ENCODE measurements at places on chromosomes 1 and 21. TPM values are rescaled to one million over a fixed set of nuclear protein-coding genes. Genes with fewer than 3 reads are reported as not detected.

DNA sequence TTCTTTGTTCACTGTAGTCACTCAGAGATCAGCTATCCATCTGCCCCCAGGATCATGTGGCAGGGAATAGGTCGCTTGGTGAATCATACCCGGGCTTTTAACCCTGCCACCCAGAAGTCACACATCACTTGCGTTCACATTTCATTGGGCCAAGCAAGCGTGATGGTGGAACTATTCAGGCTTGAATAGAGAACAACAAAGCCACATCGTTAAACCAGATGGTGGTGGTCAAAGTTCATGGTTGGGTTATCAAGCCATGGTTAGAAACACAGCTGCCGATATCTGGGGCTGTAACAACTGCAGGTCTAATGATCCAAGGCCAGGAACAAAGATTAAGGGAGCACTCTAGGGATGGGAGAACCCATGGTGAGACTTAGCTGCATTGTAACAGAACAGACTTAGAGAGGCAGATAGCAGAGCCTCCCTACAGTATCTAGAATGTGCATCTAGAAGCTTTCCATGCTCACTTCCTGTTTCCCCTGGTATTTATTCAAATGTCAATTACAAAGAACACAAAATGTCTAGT is 40.0 kb upstream of the PTPRC start:
- DNase-seq, result no peak

- DNase-seq, result no peak
Measured at GRCh38 chr1:40740039-40740996, 43.3 kb upstream of the KCNQ4 start.

The DUSP12 gene
- 65.0 TPM for total RNA-seq

- DNase-seq, result no peak
Measured at GRCh38 chr1:182629499-182630096, 25.4 kb upstream of the RGS16 start.

The VPS26C gene
- 38.5 TPM for total RNA-seq

Data from MCF 10A (cell line).